ENCODE measurements at places on chromosomes 3 and 15.

- DNase-seq = no peak
Observed at GRCh38 chr3:20352546-20353179, 166.7 kb upstream of the SGO1 start.

- no peak for DNase-seq
Observed at GRCh38 chr15:89379818-89380217, 45.2 kb upstream of the POLG start.

DNA sequence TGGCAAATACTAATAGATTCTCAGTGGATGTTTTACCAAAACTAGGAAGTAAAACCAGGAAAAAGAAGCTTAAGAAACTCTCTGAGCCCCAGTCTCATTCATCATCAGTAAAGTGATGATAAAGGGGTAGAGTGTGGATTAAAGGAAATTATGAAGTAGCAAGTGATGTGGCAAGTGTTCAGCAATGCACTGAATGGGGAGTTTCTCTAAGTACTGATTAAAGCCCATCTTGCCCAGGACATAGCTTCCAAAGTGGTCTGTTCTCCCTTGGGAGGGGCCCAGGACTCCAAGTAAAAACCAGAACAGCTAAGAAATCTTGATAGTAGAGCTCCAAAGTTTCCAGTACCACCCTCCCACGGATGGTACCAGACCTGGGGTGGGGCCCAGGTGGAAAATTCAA is 137.3 kb downstream of the WNT5A start:
- no peak for DNase-seq

DNA sequence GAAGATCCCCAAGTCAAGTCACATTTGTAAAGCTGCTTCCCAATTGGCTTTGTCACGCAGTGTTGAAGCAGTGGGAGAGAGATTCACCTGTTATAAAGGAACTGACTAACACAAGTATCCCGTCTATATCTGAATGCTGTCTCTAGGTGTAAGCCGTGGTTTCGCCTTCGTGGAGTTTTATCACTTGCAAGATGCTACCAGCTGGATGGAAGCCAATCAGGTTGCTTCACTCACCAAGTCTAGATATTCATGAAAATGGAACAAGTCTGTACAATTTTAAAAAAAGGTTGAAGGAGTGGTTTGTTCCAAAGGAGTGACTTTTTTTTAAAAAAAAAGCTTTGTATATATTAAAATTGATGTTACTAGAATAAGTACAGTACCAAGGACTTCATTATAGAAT is 11.7 kb downstream of the RBM5 start:
- DNase-seq = no peak

DNA sequence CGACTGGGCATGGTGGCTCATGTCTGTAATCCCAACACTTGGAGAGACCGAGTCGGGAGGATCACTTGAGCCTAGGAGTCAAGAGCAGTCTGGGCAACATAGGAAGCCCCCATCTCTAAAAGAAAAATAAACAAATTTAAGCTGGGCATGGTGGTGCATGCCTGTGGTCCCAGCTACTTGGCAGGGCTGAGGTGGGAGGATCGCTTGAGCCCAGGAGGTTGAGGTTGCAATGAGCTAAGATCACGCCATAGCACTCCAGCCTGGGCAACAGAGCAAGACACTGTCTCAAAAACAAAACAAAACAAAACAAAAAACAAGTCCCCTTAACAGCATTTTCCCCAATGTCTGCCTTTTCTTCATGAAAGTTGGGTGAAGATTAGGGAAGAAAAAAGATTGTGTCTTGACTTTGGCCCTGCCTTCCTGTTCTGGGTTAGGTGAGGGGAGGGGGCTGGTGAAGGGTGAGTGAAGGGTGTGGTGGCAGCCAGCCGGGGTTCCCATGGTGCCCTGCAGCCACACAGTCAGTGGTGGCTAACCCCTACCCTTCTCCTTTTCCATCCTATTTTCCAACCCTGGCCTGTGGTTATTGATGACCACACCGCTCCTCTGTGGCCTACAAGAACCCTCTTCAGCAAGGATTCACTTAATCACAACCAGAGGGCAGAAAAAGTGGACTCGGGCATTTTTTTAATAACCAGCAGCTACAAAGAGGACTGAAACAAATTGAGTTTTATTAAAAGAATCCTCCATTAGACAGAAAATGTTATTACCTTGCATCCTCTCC is 28.4 kb upstream of the SMAD3 start:
- no peak for DNase-seq

GRCh38 chr15:100718075-100718980 is 115.9 kb downstream of the ASB7 start:
- no peak for DNase-seq

DNA sequence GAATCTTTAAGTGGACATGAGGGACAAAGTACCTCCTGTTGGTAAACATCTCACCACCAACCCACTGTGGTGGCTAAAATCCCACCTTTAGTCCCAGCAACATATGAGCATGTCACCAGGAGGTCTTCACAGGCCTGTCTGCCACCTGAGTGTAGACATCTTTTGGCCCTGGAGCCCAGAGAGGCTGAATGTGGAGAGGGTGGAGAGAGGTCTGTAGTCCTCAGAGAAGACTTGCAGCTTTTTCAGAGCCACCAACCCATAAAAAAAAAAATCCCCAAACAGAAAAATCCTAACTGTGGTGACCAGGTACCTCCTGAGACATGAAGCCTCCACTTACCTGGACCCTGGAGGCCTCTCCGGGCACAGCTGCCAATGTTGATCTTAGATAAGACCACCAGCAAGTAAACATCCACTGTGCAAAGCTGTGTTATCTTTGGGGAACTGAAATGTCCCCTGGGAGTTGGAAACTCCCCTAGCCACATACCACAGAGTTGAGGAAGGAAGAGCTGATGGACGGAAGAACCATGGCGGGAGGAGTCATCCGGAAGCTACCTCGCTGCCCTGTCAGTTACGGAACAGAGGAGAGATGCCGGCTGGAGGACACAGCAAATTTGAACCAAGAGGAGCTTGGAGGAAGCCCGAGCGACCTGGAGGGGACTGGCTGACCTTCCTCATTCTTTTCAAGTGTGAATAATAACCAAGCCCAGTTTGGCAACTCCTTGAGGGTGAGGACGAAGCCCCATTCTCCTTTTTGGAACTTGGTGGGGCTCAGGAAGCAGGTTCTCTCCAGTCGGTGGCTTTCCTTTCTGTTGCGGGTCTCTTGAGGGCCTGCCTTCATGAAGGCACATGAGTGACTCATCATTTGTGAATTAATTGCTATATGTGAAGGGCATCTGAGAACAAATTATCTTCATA is at the start of gene GHRL:
TSS of gene GHRL (minus strand) at position 443 of the 915 bp plus-strand sequence. CDS start 2,767 bp downstream, outside the sequence.
- no peak for DNase-seq

DNA sequence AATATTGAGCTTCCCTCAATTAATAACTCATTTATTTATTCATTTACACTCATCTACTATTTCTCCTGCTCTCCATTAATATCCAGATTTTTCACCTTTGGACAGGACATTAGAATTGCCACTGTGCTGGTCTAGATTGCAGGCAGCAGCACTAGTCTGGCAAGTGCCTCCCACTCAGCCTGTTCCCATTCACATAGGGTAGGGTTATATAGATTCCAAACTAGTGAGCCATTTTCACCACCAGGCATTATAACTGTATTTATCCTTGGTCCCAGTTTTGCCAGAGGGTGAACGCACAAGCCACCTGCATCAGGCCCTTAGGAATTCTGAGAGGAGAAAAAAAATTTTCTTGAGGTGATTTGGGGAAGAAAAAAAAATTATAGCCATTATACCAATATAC is 44.5 kb downstream of the ANAPC13 start:
- DNase-seq = no peak

DNA sequence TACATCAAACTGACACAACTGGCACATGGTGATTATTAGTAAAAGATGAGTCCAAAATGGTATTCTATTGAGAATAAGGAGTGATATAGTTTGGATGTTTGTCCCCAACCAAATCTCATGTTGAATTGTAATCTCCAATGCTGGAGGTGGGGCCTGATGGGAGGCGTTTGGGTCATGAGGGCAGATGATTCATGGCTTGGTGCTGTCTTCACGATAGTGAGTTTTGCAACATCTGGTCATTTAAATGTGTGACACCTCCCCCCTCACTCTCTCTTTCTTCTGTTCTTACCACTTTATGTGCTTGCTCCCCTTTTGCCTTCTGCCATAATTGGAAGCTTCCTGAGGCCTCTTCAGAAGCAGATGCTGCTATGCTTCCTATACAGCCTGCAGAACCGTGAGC is 90.6 kb downstream of the RSL24D1 start:
- no peak for DNase-seq

- no peak for DNase-seq
Observed at GRCh38 chr15:56254265-56254664, 10.6 kb upstream of the RFX7 start.

GRCh38 chr3:49058011-49058410 is 28.8 kb upstream of the IMPDH2 start:
- DNase-seq = no peak

GRCh38 chr3:123953735-123954134 is 7.3 kb downstream of the CCDC14 start:
- DNase-seq = no peak
